ENCODE measurements at places on chromosomes 3 and 15.

DNA sequence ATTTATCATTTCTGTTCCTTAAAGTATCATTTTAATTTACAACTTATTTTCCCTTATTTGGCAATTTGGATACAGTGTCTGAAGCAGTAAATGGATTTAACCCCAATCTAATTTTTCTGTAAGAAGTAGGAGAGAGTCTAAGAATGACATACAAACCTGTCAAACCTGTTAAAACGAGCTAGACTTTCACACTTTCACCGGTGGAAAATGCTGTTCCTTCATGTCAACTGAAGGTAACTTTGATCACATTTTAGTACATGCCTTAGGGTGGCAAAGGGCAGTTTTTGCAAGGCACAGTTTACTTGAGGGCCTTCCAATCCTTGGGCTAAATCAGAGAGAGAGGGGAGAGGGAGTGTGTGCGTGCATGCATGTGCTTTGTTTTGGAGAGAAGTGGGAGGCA, 221.4 kb downstream of the THSD4 start:
- no peak for DNase-seq

GRCh38 chr3:40649346-40649745, 124.6 kb downstream of the ZNF621 start:
- no peak for DNase-seq

GRCh38 chr3:126121074-126121473, 37.1 kb upstream of the SLC41A3 start:
- DNase-seq = no peak

GRCh38 chr15:92930054-92930621, 30.0 kb downstream of the CHD2 start:
- DNase-seq = no peak

DNA sequence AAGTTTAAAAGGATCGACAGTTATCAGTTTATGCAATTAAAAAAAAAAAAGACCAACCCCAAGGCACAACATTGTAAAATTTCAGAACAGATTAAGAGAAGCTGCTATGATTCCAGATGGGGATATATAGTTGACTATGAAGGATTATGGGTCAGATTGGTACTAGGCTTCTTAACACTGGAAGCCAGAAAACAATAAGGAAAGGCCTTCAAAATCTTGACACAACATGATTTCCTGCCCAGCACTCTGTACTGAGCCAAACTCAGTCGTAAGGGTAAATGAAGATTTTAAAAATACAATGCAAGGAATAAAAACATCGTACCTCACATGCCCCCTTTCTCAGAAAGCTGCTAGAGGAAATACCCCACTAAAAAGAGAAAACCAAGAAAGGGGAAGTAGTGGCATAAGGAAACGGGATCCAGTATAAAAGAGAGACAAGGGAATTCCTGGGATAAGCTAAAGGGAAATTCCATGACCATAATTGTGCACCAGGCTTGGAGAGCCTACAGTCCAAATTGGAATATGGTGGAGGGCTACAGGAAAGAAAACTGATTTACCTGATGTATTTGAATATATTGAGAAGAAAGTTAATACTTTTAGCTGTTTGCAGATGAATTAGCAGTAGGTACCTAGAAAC, 27.9 kb downstream of the PIAS1 start:
- no peak for DNase-seq

- no peak for DNase-seq
These were observed 201.2 kb downstream of the ADAMTSL3 start for GRCh38 chr15:83854950-83855707.

- no peak for DNase-seq
These were observed 97.1 kb downstream of the CD47 start for GRCh38 chr3:107993771-107994170.

DNA sequence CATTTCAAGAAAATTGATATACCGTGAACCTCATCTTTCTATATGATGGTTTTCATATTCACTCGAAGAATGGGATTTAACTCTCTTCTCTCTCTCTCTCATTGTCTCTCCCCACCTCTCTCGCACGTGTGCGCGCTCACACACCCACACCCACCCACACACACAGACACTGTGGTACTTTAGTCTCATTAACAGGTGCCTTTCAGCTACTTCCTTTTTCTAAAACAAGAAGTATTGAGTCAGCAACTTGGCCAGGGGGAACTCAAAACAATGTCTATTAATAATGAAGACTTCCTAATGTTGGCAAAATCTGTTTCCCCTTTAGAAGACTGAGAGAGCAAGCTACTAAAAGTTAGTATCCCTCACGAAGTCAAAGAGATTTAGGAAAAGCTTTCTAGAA, 150.7 kb downstream of the TMCO5A start:
- no peak for DNase-seq

- DNase-seq = no peak
These were observed 26.9 kb upstream of the ATG7 start for GRCh38 chr3:11245276-11245675.

- DNase-seq = no peak
These were observed 551.7 kb downstream of the NR2F2 start for GRCh38 chr15:96882121-96882772.

GRCh38 chr3:161323926-161324621, 47.2 kb downstream of the SPTSSB start:
- no peak for DNase-seq

- no peak for DNase-seq
These were observed 93.3 kb upstream of the TRIM42 start for GRCh38 chr3:140584549-140584948.

GRCh38 chr3:107969994-107970819, 120.6 kb downstream of the CD47 start:
- no peak for DNase-seq

DNA sequence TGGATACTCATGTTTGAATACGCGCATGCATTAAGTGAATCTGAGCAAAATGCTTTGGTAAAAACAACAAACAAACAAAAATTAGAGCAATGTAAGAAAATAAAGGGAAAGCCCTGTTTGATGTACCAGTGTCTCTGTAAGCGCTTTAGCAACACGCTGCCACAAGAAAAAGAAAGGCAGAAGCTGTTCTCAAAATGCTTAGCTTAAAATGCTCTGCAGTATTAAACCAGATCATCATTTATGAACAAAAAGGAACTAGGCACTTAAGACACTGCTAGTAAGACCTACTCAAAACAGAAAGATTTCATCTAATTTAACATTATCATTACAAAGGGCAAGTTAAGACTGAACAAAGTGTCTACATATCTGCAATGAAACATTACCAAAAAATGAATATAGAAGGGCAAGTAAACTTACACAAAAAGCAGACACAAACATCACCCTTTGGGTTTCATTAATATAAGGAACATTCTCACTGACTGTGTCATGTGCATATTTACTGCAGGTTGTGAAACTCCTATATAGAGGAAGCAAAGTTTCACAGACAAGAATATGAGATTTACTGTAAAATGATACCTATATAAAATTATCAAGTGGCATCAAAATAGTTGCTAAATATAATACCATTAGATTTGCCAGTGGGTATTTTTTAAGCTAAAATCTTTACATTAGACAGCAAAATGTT, 102.1 kb downstream of the FBXL22 start:
- no peak for DNase-seq

- DNase-seq = no peak
These were observed 868 bp upstream of the GADL1 start for GRCh38 chr3:30895329-30895728.

DNA sequence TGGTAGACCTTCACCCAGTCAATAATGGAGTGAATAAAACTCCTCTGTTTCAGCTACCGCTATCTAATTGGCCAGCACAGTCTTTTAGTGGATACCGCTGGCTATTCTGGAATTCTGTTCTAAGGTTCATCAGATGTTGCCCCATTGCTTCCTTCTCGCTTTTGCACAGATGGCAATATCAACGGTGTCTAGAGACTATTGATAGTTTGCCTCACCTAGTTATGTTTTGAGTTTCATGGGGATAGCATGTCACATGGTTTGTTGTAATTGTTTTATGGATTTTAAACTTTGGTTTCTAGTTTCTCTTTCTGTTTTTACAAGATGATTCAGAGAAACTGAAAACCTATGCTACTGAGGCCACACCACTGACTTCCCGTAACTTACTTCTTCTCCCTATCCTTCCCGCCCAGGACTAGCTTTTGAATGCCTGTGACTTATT, 2.0 kb downstream of the XRN1 start:
- DNase-seq = no peak

DNA sequence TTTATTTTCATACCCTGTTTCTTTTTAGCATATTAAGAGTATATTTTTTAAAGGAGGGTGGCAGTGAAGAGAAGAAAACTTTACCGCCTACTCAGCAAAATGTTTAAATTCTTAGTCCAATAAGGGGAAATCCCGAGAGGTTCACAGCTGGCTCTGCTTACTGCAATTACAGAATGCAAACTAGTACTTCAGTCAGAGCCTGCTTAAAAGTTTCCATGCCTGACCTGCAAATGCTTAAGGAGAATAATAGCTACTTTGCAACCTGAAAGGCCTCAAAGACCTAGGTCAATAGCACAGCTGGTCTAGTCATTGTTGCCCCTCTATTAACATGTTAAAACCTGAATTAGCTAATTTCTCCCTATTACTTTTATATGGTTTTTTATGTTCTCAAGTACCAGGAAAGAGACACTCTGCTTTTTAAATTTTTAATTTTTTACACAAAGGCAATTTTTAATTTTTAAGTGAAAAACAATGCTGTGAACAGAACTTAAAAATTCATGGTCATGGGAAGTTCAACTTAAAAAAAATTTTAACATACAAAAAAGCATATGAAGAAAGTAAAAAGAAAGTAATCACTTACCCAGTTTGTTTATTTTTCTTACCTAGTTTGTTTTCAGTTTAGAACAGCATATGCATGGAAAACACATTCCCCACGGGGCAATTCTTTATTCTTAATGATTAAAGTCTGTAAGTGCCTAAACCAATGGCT, 79.2 kb downstream of the P3H2 start:
- no peak for DNase-seq

DNA sequence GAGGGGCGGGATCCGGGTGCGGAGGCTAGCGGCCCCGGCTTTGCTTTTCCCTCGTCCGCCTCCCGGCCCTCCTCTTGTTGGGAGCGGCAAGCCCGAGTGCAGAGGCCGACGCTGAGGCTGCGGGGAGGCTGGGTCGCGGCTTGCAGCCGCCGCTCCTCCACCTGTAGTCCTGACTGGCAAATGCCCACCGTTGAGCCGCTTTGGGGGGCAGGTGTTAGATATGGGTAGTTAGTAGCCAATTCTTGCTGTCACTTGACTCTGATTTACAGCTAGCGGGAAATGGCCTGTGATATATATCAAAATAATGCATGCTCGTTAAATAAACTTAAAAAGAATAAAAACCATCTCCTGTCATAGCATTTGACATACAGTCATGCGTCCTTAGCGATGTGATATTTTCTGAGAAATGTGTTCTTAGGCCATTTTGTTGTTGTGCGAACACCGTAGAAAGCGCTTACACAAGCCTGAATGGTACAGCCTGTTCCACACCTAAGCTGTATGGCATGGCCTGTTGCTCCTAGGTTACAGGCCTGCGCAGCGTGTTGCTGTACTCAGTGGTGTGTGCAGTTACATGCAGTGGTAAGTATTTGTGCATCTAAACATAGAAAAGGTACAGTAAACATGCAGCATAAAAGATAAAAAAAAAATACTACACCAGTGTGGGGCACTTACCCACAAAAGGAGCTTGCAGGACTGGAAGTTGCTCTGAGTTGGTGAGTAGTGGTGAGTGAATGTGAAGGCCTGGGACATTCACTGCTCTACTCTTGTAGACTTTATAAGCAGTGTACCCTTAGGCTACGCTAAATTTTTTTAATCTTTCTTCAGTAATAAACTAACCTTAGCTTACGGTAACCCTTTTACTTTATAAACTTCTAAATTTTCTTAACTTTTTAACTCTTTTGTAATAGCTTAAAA, 873 bp downstream of the CAPN7 start:
- no peak for DNase-seq

- no peak for DNase-seq
These were observed 252.7 kb downstream of the TJP1 start for GRCh38 chr15:29569533-29570092.

DNA sequence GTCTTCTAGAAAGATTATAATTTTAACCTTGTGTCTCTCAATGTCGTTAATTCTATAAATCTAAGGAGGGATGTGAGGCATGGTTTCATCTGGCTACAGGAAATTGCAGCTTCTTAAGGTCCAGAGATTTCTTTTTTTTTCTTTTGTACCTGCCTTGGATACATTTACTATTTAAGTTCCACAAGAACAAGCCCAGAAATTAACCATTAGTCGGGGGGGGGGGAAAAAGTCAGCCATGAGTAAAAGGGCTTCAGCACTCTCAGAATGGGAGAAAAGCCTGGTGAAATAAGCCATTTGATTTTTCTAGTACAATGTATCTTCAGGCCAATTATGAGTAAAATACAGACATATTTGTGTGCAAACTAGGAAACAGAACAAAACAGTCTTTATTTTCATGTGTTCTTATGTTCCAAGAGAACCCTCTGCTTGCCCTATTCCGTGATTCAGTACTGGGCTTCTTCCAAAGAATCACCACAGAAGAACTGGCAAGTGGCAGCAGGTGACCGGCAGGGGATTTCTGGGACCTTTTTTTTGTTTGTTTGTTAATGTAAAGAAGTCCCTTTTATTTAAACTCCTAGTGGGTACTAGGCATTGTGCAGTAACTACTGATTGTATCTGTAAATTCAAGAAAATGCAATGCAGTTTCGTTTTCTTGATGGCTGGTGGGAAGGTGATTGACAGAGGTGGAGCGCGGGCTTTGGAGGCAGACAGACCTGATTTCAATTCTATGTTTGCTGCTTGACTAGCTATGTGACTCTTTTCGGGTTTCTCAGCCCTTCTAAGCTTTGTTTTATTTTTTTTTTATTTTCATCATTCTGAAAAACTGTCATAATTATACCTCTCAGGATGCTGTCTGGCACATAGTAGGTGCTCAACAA, 82.5 kb downstream of the PEX5L start:
- no peak for DNase-seq

DNA sequence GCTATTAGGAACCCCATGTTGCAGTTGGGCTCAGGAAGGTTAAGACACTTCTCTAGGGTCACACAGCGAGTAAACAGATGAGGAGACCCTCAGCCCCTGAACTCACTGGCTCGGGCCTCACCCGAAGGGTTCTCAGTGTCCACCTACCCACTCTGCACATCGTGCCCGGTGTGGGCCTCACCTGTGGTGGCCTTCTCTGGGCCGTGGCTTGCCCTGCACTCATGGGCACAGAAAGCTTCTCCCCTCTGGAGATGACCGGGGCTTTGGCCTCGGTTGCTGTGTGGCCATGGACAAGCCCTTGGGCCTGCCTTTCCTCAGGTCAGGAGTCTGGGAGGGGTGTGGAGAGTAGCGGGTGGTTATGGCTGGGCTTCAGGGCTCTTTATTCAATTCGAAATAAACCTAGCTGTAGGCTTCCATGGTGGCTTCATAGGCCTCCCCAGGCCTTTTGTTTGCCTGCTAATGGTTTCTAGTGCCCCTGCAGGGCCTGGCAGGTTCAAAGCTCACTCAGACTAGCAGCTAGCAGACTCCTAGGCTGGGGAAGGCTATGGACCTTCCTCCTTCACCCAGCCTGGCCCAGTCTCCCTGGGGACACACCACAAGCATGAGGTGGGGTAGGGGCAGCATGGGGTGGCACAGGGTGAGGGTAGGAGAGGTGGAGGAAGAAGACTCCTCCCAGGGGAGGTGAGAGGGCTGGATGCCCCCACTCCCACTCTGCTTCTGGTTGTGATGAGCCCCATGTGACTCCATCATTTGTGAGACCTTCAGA, 103.1 kb downstream of the LINGO1 start:
- no peak for DNase-seq
